Left colon (tissue), 2 donors: ENCODE measurements at places on chromosomes 12 and 14. TPM values are rescaled to one million over a fixed set of nuclear protein-coding genes. Genes with fewer than 3 reads are reported as not detected.

DNA sequence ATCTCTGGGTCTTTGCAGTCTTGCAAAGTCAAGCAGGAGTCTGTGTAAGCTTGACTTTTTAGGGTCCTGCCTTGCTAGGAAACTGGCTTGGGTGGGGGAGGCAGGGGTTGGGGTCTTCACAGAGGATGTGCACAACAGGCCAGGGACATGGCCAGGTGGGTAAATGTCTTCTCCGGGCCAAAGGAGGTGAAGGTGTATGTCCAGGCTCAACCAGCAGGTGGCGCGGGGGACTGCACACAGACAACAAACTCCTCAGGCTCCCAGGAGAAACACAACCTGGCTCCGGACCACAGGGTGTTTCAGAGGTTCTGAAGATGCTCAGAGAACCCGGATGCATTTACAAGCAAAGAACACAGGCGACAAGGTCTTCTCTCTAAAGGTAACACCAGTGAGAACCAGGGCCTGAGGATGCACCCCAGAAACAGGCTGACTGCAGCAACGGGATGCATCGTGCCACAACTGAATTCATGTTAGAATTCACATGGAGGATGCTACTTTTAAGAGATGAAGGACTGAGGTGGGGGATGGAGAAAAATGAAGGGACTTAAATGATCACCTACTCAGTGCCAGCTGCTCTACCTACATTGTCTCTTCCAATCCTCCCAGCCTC lies 56.0 kb downstream of the PLEKHG3 start:
- no peak for DNase-seq

DNA sequence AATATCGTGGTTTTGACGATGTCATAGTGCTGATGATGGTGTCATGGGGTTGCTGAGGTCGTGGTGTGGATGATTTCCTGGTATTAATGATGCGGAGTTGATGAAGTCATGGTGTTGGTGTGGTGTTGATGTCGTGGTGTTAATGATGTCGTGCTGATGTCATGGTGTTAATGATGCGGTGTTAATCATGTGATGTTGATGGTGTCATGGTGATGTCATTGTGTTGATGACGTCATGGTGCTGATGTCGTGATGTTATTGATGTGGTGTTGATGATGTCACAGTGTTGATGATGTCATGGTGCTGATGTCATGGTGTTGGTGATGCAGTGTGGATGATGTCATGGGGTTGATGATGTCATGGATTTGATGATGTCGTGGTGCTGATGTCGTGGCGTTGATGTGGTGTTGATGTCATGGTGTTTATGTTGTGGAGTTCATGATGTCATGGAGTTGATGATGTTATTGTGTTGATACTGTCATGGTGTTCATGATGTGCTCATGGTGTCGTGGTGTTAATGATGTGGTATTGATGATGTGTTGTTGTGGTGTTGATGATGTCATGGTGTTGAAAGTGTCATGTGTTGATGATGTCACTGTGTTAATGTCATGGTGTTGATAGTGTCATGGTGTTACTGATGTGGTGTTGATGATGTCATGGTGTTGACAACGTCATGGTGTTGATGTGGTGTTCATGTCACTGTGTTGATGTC lies 48.5 kb upstream of the RIMBP2 start:
- DNase-seq = no peak

DNA sequence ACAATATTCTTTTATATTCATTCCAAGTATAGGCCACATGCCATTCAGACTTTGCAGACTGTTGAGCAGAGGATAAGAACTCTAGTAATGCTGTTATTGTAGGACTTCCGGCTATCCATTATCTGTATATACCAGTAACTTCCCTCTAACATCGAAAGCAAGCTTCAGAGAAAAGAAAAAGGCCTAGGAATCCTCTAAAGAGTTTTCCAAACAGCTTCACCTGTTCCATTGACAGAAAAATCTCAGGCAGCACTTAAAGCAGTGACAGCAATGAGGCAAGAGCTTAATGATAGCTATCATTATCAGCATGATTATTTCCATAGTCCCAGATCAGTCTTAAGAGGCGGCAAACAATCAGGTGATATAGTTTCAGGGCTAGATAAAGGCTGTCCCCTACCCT lies 1.8 kb downstream of the CPNE8 start:
- DNase-seq = no peak

GRCh38 chr12:13205809-13206559 lies 9.5 kb downstream of the EMP1 start:
- DNase-seq = no peak

The NOS1 gene
- total RNA-seq = 0.06 TPM

The ACSS3 gene
- 2.0 TPM for total RNA-seq
